ENCODE measurements at places on chromosomes 13 and 19.

- DNase-seq: no peak
Observed at GRCh38 chr13:40460116-40460515, 206.3 kb downstream of the FOXO1 start.

- DNase-seq: no peak
Observed at GRCh38 chr19:47107202-47107952, 6.2 kb downstream of the ZC3H4 start.

- DNase-seq: no peak
Observed at GRCh38 chr13:26411206-26411605, 146.3 kb upstream of the WASF3 start.

GRCh38 chr13:42893214-42893671 lies 98.8 kb downstream of the EPSTI1 start:
- DNase-seq: no peak

DNA sequence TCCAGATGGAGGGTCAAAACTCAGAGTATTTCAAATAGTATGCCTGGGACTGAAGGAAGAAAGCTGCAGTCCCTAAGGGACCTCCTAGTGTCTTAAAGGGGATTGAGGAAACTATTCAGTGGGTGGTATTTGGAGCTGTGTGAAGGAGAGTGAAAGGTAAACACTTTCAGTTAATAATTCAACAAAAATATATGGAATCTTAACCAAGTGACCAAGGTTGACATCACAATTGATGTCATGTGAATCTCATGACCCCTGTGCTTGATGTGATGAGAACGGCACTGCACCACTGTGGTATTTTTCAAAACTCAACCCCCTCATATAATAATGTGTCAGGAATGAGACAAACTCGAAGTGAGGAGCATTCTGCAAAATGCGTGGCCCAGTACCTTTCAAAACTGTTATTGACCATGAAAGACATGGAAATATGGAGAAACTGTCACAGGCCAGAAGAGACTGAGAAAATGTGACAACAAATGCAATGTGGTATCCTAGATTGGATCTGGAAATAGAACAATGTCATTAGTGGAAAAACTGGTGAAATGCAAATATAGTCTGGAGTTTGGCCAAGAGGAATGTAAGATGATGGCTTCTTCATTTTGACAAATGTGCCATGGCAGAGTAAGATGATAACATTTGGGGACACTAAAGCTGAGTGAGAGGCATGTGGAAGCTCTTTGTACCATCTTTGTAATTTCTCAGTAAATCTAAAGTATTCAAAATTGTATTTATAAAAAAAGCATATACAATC lies 553.9 kb downstream of the RFC3 start:
- no peak for DNase-seq

DNA sequence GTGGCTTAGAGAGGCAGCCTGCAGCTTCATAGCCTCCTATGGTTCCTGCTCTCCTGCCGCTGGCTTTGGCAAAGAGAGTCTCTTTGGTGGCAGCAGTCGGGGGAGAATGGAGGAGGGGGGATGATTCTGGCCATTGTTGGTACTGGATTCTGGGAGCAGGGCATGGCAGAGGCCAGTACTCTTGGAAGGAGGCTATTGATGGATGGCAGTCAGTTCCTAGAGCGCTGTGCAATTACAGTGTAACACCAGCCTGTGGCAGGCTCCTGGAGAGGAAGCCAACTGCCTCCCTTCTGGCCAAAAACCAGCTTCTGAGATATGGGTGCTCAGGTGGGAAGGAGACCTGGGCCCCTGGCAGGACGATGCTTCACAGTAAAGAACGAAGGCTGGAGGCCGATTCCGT lies 47.9 kb upstream of the TMTC4 start:
- DNase-seq: no peak

GRCh38 chr13:91280801-91281200 lies 66.7 kb upstream of the MIR17HG start:
- DNase-seq: no peak

DNA sequence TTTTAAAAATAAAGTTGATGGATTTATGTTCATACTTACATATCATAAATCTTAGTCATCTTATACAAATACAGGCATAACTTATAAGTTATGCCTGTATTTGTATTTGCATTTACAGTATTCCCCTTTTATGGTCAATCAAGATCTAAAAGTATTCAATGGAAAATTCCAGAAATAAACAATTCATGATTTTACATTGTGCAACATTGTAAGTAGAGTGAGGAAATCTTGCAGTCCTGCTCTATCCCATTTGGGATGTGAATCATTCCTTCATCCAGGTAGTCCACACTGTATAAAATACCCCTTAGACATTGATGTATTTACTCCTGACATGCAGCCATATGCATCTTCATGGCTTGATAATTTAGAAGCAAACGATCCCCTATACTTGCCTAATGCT lies 795.3 kb downstream of the SLITRK1 start:
- DNase-seq: no peak

GRCh38 chr19:13051557-13052165 lies 51.0 kb downstream of the LYL1 start:
- DNase-seq: no peak

DNA sequence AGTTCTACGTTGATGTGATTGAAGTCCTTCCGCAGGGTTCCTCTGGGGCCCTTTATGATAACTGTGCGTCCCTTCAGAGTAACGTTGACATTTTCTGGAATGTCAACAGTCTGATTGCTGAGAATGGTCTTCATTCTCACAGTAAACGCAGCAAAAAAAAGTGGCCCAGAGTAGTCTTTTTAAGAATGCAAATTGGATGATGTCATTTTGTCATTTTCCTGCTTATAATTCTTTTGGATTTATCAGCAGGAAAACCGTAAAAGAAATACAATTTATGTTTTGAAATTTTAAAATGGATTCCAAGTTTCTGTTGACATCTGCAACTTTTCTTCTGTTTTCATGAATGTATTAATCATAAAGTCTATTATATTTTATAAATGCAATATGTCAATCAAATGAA lies 14.8 kb downstream of the URI1 start:
- no peak for DNase-seq

DNA sequence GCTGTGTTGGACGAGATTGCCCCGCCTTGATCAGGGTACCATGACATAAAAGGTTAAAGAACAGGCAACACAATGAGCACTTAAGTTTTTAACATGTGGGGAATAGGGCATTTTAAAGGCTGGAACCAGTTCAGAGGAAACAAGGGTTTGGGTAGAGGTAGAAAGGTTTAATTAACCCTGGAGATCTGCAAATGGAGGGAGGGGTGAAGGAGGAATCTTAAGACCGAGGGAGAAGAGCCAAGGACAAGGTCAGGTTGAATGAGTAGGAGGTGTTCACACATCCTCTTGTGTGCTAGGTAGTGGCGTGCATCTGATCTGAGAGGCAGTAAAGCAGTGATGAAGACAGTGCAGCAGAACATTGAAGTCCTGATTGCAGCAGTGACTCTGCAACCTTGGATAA lies 28.5 kb downstream of the SKA3 start:
- DNase-seq: no peak

DNA sequence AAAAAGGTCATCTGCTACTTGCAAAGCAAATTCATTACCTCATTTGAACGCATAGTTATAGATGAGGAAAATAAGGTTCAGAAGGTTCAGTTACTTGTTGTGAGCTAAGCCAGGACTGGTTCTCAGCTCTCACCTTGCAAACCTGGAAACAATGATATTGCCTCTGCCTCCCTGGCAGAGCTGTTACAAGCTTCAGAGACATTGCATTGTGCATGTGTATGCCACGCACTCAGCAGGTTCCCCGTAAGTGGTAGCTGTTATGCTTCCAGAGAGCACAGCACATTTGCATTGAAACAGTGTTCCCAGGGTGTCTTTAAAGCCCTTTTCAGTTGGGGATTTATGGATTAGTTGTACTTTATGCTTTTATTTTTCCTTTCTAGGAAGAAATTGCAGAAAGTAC lies 80.6 kb downstream of the DGKH start:
- DNase-seq: no peak
